ENCODE measurements at places on chromosomes 11 and 22.
A peak's percentile ranks its signal among the peaks of the same experiment; 100 is the strongest.

- DNase-seq = no peak
Observed at GRCh38 chr22:47195484-47196165, 433.2 kb downstream of the TBC1D22A start.

GRCh38 chr22:26546282-26546681 is 34.0 kb upstream of the TFIP11 start:
- no peak for DNase-seq

GRCh38 chr22:26646158-26646557 is 11.2 kb upstream of the MIAT start:
- DNase-seq = no peak

GRCh38 chr11:103863497-103863896 is 172.9 kb upstream of the DDI1 start:
- DNase-seq = no peak

DNA sequence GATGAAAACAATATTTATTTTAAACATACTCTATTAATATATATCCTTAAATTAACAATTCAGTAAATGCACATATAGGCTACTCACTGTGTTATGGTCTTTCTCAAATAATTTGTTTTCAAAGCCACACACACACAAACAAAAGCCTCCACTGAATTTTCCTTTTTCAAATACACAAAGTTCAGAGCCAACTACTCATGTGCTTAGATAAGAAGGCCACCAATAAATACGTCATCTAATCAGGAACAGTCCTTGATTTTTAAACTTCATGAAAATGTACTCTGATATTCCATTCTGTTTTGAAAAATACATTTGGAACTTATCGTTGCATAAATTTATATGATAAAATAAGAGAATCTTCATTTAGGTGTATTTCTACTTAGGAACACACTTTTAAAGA is 26.0 kb downstream of the KBTBD3 start:
- no peak for DNase-seq

- peak; percentile 30 for DNase-seq
Observed at GRCh38 chr11:82494988-82495432, 238.7 kb downstream of the FAM181B start.

All from GM13977 (cell line).